ENCODE measurements at places on chromosomes 7 and 10.

DNA sequence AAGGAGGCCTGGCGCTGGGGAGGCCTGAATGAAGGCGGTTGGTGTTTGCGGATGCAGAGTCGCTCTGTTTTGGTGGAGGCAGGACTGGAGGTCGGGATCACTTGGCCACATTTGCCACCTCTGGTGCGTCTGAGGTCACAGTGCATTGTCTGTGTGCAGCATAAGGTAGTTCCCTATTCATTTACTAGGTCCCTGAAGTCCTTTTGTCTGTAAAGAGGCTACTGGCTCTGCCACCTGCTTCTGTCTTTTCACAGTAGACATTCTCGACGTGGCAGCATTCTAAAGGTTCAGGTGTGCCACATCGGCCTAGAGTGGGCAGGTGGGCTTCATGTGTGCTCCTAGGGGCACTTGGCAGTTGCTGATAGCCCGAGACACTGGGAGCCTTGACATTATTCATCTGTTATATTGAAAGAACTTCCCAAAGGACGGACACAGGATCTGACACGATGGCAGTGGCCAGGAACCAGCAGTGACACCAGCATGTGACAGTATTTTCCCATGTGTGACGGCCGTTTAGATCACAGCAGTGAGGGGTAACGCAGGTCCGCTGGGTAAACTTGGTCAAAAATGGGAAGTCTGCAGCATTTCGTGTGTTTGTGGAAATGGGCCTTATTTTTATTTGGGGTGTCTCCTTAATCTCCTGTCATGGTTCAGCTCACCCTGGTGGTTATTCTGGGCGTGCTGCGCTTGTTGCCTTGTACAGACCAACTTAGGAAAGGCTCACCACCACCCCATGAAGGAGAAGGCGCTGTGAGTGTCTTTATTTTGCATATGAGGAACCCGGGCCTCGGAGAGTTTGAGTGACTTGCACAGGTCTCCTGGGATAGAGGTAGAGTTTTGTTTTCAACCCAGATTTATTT lies 5.9 kb downstream of the MGMT start:
- peak; percentile 21 for DNase-seq

- DNase-seq: peak; percentile 55
Observed at GRCh38 chr10:112732277-112732921, 217.6 kb upstream of the TCF7L2 start.

GRCh38 chr10:48439031-48439430 lies 132.6 kb downstream of the MAPK8 start:
- DNase-seq: no peak

- no peak for DNase-seq
Observed at GRCh38 chr10:71745664-71746250, 26.2 kb upstream of the C10orf105 start.

DNA sequence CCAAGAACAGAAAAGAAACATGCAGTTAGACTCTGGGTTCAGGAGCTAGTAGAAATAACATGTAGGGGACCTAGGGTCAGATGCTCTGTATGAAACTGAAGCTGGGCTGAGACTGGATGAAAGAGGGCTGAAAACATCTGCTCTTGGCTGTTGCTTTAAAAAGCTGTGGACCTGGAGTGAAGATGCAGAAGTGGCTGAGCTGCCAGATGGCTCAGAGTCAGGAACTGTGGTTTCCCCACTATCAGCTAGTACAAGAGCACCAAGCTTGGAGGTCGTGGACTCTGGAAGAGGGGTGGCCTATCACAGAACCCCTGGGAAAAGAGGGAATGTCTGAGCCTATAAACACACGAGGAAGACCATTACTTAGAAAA lies 5.9 kb downstream of the ADK start:
- no peak for DNase-seq

- no peak for DNase-seq
Observed at GRCh38 chr7:137935884-137936508, 65.9 kb downstream of the CREB3L2 start.

GRCh38 chr10:78285226-78285625 lies 251.6 kb downstream of the RPS24 start:
- DNase-seq: no peak

DNA sequence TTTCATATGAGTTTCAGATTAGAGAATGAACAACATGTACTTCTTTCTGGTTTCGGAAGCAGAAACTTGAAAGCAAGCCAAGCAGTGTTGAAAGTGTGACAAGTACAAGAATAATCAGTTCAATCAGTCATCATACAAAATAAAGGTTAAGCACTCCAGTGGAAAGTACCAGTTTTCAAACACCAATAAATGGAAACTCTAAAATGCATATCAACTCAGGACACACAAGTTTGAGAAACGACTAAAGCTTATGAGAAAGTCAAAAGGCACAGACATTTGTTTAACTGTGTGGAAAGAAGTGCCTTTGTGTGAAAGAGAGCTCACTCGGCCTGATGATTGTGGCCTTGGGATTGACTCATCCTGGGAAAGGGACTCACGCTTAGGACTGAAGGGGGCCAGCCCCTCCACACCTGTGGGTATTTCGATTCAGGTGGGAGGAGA lies 60.6 kb upstream of the AKR1C1 start:
- no peak for DNase-seq

DNA sequence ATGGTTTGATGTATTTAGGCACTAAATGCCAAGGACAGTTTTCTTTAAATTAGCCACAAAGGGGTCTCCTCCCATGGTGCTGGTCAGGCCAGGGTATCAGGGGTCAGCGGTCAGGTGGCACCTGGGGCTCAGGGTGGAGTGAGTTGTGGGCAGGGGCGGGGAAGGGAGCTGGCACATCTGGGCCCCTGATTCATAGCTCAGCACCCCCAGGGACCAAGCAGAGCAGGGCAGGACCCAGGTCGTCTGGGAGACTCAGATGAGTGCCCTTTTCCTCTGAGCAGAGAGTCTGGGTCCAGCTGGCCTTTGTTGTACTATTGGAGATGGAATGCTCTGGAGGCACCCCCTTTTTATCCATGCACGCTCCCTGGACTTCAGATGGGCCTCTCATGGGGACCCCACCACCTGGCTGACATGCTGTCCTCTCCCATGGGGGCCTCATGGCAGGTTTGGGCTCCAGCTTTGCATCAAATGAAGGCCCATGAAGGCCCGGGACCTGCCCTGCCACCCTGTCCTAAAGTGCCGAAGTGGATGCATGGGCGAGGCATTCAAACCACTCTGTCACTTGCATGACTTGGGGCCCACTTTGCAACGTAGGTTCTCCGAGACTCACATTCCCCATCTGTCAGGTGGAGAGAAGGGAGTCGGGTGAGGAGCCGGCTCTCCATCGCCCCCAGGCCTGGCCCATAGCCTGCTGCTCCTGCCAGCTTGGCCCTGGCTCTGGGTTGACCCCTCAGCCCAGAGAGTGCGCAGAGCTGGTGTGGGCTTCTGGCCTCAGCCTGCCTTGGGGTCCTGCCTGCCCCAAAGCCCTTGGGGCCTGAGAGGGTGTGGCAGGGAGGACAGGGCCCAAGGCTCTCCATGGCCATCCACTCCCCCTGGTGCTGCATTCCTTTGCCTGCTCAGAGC lies 66.4 kb downstream of the RAMP3 start:
- DNase-seq: peak; percentile 43

DNA sequence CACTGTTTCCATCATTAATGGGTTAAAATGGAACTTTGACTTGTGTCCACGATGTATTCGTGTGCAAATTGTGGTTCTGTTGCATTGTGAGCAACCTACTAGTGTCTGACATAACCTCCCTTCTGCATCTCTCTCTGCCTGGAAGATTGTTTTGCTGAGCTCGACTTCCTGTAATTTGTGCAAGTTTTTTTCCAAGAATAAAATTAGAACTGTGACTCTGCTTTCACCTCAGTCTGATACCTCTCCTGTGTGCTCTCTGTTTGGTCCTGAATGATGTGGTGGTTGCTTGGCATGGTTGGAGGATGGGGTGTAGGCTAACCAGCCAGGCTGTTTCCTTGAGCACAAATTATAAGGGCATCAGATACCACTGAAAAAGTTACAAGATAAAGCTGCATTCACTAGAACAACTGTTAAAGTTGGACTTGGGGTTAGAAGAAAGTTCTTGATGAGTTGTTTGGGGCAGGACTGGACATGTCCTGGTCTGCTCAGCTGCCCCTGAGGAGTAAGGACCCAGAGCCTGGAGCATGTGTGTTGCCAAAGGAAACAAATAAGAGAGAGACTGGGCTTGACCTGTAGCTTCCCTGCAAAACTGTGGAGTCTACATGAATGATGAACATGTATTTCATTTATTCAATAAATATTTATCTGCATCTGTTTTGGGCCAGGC lies 1.9 kb upstream of the VOPP1 start:
- DNase-seq: no peak

DNA sequence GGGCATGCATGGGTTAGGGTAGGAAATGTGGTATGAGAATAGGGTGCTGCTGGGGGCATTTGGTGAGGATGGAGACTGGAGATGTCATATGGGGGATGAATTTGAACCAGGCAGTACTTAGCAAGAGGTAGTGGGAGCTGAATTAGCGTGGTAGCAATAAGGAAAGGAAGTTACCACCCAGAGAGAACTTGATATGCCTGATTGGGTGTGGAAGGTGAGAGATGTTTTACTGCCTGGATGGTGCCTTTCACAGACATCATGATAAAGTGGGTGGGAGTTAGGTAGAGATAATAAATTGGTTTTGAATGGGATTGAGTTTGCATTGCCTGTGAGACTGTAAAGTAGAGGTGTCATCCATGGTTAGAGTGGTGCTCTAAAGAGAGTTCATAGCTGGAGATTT lies 46.7 kb downstream of the TRIM24 start:
- no peak for DNase-seq

- peak; percentile 47 for DNase-seq
Observed at GRCh38 chr10:82397854-82398253, 522.9 kb downstream of the NRG3 start.

DNA sequence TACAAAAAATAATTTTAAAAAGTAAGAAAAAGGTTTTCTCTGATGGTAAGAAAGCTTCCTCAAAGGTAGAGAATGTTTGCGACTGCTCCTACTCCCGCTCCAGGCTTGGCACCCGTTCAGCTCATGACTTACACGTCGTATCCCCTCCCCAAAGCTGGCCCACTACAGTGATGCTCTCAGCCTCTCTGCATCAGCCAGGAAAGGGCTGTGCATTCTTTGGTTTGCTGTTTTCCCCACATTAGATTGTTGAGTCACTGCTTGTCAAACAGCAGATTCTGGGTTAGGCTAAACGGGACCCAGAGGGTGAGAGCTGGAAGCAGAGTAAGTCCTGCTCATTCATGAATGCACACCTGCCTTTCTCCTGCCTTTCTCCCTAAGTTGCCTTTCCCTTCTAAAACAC lies 54.7 kb upstream of the NMT2 start:
- DNase-seq: no peak

DNA sequence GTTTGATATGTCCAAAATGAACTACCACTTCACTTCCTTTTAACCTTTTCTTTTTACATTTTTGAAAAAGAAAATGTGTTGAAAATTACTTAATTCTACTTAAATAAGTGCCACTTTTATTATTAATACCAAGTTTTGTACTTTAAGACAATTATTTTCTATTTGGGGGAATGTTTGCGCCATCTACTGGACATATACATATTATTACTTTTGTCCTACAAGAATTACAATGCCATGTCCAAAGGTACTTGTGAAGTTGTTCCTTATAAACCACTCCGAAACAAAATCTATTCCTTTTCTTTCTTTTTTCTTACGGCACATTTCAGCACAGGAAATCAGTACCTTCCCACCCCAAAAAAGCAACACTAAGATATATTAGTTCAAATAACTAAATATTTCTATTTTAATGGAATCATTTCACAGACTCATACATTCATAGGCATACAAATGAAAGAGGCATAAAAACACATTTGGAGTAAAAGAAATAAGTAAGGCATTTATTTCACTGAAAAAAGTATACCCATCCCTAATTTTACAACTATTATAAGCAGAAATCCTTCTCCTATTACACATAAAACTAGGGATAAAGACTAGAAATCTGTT lies 169.9 kb downstream of the RNF133 start:
- no peak for DNase-seq
